CD4-positive, alpha-beta T cell (primary cell): ENCODE measurements at places on chromosomes 12 and 14.

DNA sequence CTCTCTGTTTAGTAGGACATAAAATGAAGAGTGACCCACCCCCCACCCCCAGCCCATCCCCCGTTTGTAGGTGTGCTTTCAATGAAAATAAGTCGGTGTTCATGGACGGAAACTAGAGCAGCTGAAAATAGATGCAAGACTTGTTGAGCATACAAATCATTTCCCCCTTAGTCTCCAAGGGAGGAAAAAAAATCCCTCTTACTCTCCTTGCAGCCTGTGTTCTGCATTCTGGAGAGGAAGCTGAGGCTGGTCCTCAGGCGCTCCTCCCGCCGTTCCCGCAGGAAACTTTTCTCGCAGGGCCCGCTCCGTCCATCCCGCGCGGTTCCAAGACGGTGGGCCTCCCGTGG is 259.0 kb upstream of the E2F7 start:
- peaks cover 4% of the 10 kb centered on the region for H3K4me1 ChIP-seq
- H3K27me3 ChIP-seq = peaks cover 14% of the 10 kb centered on the region
- H3K27ac ChIP-seq = no peak overlapping the region
- no peak for DNase-seq

DNA sequence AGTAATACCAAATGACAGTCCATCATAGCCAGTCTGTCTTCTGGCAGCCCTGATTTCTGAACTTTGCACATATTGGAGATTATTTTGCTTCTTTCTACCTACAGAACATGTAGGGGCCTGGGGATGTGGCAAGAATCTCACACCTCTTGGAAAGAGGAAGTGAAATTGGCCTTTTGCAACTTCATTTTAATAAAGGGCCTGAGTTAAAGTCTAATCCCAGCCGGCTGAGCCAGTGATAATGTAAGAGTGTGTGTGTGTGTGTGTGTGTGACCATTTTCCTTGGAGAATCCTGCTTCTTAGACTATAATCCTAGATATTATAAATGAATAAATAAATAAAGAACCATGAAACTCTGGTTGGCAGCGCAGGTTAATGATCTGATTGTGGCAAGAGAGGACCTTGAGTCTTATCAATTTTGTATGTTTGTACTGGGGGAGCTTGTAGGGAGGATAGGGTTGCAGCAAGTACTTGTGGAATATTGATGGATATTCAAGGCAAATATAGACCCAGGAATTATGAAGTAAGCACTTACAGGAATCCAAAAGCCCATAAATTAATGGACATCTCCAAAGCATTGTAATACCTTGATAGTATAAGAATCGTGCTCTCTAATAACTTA is 233.2 kb upstream of the AMIGO2 start:
- no peak overlapping the region for H3K4me3 ChIP-seq
- H3K4me1 ChIP-seq = peaks cover 5% of the 10 kb centered on the region
- H3K27ac ChIP-seq = no peak overlapping the region
- DNase-seq = peak; percentile 24
- H3K36me3 ChIP-seq = no peaks in the 10 kb centered on the region

DNA sequence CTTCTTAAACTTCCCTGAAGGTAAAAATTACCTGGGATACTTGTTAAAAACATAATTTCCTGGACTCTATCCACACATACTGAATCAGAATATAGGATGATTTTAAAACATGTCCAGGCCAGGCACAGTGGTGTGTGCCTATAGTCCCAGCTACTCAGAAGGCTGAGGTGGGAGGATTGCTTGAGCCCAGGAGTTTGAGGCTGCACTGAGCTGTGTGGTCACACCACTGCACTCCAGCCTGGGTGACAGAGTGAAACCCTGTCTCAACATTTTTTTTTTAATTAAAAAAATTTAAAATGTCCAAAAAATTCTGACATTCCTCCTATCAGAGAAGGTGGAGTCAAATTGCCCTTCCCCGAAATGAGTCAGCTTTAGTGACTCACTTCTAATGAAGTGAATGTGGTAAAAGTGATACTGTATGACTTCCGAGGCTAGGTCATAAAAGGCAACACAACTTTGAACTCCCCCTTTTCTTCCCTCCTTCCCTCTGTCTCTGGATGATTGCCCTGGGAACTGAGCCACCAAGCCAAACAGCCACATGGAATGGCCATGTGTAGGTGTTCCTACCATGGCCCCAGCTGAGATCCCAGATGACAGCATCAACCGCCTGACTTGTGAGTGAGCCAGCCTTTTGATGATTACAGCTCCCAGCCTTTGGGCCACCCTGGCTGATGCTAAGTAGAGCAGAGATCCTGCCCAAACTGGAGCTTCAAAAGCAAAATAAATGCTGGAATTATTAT is 36.3 kb downstream of the LIMA1 start:
- no peak for DNase-seq
- H3K4me3 ChIP-seq = no peak overlapping the region
- H3K27me3 ChIP-seq = no peaks in the 10 kb centered on the region
- H3K36me3 ChIP-seq = no peaks in the 10 kb centered on the region
- no peak overlapping the region for H3K27ac ChIP-seq

DNA sequence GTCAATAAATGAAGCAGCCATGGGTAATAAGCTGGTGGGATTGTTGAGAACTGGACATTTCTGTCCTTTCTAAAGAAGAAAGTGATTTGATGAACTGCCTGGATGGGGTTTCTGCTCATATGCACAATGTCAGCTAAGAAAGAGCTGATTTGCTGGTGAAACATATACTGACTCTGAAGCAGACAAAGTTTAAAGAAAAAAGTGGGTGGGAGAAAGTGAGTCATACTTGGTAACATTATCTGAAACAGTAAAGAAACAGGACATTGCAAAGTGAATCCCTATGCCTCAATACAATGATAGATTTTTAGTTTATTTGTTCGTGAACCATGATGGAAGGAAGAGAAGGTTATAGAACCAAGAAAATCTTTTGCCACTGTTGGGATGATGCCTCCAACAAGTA is 95.6 kb upstream of the DNM1L start:
- peaks cover 5% of the 10 kb centered on the region for H3K4me1 ChIP-seq
- DNase-seq = no peak
- H3K27me3 ChIP-seq = no peaks in the 10 kb centered on the region
- H3K4me3 ChIP-seq = no peak overlapping the region
- no peaks in the 10 kb centered on the region for H3K36me3 ChIP-seq
- no peak overlapping the region for H3K27ac ChIP-seq

DNA sequence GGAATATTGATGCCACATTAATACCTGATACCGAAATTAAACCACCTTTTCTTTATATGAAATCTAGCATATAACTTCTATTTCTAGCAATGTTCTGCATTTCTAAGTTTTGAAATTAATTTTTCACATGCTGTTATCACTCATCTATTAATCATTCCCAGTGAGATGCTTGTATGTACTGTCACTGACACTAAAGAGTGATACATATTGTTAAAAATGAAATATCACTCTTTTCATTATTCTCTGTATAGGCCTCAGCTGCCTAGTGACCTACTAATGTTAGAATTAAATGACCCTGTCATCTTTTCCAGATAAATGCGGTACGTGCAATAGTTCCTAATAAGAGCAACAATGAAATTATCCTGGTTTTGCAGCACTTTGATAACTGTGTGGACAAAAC is 49.7 kb upstream of the KCNH3 start:
- H3K4me1 ChIP-seq = no peaks in the 10 kb centered on the region
- H3K27me3 ChIP-seq = no peaks in the 10 kb centered on the region
- H3K27ac ChIP-seq = no peak overlapping the region
- no peak for DNase-seq
- H3K4me3 ChIP-seq = no peak overlapping the region
- H3K36me3 ChIP-seq = no peaks in the 10 kb centered on the region

DNA sequence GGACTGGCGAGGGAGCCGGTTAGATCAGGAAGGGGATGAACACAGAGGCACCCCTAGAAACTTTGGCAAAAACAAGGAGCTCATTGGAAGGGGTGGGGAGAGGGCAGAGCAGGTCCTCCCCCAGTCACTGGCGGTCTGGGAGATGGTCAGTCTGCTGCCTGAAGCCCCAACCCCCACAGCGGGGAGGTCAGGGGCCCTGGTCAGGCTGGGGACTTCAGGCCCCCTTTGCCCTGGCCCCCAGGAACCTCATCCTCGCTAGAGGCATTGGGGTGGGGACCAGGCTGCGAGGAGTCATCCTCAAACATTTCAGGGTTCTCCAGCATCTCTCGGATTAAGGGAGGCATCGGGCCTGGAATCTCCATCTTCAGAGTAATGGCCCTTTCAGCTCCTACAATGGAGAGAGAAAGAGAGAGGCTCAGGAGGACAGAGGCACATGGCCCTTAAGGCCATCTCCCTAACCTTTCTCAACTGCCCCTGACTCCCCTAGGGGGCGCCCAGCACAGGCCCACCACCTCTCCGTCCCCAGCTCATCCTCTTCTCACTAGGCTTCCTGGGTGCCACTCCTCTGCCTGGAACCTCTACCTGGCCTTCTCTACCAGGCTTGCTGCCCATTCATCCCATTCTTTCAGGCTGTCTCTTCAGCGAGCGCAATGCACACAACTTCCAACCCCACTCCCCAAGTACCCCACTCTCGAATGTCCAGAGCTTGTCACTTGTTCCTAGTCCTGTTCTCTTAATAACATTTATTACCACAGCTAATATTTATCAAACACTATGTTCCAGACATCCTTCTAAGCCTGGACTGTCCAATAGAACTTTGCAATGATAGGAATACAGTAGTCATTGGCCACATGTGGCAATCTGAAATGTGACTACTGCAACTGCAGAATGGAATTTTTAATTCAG is 4.7 kb upstream of the ITGB7 start:
- no peak overlapping the region for H3K27ac ChIP-seq
- H3K27me3 ChIP-seq = no peaks in the 10 kb centered on the region
- peaks cover 59% of the 10 kb centered on the region for H3K36me3 ChIP-seq

DNA sequence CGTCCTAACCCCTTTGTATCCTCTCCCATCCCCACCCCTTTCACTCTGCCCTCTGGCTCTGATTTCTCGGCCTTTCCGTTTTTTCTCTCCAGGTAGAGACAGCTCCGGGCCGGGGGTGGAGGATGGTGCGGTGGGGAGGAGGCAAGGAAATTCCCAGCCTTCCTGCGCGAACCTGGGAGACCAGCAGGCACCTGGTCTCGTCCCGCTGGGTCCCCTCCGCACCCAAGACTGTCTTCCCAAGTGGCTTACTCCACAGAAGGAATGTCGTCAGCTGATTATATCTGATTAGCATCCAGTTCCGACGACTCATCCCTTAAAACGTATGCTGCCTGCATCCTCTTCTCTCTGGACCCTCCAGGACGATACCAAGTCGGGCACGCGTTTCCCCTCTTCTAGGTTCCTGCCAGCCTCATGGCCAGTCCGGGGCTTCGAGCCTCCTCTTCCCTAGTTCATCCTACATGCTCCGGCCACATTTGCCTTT is 42.2 kb upstream of the CAPRIN2 start:
- peaks cover 34% of the 10 kb centered on the region for H3K27me3 ChIP-seq
- H3K4me1 ChIP-seq = peaks cover 19% of the 10 kb centered on the region
- no peak overlapping the region for H3K4me3 ChIP-seq
- no peak overlapping the region for H3K27ac ChIP-seq
- DNase-seq = no peak

- no peak overlapping the region for H3K4me3 ChIP-seq
- H3K27me3 ChIP-seq = peaks cover 13% of the 10 kb centered on the region
- no peak for DNase-seq
- H3K36me3 ChIP-seq = no peaks in the 10 kb centered on the region
These were observed 89.8 kb downstream of the WSCD2 start for GRCh38 chr12:108218921-108219320.
